ENCODE measurements at places on chromosomes 2 and 18.

GRCh38 chr18:2913398-2914005 lies 66.7 kb downstream of the EMILIN2 start:
- DNase-seq: no peak

DNA sequence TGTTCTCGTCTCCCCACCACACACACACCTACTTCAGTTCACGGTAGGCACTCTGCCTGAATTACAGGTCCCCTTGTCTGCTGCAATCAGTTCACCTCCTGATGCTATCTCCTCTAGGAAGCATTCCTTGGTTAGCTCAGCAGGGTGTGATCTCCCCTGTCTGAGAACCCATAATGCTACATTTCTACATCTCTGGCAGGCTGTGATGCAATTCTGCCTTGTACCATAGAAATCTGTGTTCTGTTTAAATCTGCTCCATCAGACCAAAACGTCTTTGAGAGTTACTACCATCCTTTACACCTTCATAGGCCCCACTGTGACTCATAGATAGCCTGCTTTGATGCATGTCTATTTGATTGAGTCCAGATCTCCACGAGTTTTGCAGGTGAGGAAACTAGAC lies 103.9 kb downstream of the TTC32 start:
- no peak for DNase-seq

DNA sequence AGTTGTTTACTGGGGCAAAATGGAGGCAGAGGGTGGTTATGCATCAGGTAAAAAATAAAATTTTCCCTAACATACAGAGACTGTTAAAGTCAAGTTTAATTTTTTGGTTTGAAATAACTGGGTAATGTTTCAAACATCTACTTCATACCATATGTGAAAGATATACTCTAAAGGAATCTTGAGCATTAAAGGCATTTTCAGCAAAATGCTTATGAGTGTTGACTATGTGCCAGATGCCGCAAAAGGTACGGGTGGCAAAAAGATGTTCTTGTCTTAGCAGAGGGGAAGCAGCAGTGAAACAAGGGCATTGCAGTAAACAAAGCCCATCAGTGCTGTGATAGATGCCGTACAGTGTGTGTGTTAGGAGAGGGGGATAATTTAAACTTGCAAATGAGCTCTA lies 263.1 kb upstream of the ID2 start:
- DNase-seq: no peak

- DNase-seq: no peak
These were observed 26.3 kb downstream of the SERPINB13 start for GRCh38 chr18:63613420-63613819.

- DNase-seq: no peak
These were observed 104.1 kb upstream of the OTOS start for GRCh38 chr2:240244543-240244942.

DNA sequence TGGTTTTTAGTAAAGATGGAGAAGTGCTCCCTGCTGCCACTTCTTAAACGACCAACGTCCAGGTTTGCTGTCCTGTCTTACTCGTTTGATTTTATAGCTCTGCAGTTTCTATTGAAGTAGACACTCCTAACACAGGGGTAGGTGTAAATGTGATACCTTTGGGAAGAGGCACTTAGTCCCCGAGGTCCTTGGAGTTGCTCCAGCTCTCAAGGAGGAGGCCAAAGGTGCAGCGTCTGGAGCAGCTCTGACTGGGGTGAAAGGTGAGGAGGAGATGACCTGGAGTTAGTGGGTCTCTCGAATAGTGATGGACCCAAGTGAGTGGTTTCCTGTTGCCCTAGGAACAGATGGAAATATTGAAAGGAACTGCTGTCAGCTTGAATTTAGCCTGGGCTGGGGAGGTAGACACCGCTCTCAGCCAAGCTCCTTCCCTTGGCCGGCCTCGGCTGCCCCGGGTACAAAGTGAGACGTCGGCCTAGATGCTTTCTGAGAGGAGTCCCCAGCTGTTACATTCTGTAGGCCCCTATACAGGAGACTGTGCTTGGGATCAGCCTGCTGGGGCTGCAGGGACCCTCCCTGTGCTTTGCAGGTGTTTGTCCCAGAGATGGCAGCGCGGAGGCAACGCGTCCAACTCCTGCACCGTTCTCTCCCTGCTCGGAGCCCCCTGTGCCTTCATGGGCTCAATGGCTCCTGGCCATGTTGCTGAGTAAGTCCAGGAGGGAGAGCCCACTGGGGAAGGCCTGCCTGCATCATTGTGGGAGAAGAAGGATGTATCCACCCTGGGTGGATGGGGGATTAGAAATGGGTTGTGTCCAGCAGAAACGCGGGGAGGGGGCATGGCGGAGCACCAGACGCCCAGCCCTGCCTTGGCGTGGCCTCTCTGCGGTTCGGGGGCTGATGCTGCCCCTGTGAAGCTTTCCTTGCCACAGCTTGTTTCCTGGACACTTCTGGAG lies 5.4 kb downstream of the KHK start:
- DNase-seq: no peak

GRCh38 chr2:217573571-217573970 lies 429.2 kb downstream of the TNS1 start:
- no peak for DNase-seq

- no peak for DNase-seq
These were observed 222.5 kb downstream of the PMAIP1 start for GRCh38 chr18:60122339-60122738.

GRCh38 chr2:236627193-236627592 lies 57.6 kb downstream of the ACKR3 start:
- no peak for DNase-seq

- no peak for DNase-seq
These were observed 103.3 kb downstream of the PLA2R1 start for GRCh38 chr2:159959136-159959535.

GRCh38 chr2:197211881-197212342 lies 98.7 kb downstream of the ANKRD44 start:
- DNase-seq: no peak

DNA sequence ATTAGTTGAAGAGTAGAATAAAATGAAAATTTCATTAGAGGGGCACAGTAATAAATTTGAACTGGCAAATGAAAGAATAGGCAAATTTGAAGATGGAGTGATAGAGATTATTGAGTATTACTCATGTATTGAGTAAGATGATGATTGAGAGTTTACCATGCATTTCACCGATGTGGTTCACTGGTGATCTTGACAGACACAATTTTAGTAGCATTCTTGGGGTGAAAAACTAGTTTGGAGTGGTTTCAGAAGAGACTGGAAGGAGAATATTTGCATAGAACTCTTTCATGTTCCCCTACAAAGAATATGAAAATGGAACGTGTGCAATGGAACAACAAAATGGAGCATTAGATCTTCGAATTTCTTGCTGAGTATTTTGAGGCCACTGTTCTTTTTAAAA lies 121.4 kb downstream of the ASXL3 start:
- no peak for DNase-seq

GRCh38 chr18:74918276-74918790 lies 290.6 kb downstream of the PTGR3 start:
- no peak for DNase-seq

- no peak for DNase-seq
These were observed 176.6 kb downstream of the VWC2L start for GRCh38 chr2:214587442-214587841.
